ENCODE measurements at places on chromosomes 11 and 22.

GRCh38 chr11:69357458-69358397, 63.8 kb downstream of the MYEOV start:
- peak; percentile 8 for DNase-seq

DNA sequence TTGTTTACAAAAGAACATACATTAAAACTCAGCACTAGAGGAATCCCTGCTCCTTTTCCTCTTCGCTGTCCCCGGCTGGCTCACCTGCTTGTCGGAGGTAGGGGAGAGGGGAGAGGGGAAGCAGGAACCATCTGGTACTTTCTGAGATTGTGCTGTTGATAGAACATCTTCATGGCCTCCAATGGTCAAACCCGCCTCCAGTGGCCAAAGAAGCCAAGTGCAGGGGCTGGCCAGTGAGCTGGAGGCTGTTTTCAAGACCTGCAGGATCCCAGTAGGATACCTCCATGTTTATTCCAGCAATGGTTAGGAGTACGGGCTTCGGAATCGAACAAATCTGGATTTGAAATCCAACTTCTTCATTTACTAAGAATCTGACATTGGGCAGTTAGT, 92.6 kb downstream of the PKNOX2 start:
- no peak for DNase-seq

- peak; percentile 64 for DNase-seq
These were observed 189.5 kb downstream of the TBC1D22A start for GRCh38 chr22:46951973-46952372.

DNA sequence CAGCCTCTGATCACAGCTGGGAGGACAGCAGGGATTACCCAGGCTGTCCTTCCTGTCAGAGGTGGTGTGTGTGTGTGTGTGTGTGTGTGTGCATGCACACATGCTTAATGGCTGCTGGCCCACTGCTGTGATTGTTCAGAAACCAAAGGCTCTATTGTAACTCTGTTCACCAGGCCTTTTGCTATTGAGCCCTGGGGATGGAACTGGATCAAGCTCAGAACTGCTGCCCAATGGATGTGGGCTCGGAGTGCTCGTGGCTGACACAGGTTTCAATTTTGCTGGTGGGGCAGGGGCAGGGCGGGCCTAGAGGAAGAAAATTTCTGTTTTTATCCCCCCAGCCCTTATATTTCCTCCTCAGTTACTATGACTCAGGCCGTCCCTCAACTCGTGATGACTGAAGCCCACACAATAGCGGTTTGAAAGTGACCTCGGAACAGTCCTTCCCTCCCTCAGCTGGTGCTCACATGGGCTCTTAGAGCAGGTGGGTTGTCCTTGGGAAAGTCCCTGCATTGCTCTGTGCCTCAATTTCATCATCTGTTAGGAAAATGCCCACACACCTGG, 359.3 kb downstream of the TENM4 start:
- no peak for DNase-seq

GRCh38 chr22:49163960-49164690, 663.5 kb downstream of the BRD1 start:
- DNase-seq: no peak

DNA sequence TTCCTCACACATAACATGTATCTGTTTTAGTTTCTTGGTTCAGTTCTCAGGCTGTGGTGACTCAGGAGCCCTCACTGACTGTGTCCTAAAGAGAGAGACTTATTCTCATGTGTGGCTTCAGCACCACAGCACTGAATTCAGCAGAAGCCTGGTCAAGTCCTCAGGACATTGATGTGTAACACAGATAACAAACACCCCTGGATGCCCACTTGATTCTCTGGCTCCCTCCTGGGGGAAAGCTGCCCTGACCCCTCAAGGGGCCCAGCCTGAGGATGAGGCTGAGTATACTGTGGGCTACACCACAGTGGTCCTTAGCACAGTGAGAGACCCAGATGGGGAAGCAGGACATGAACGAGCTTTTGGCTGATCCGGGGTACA, 87.2 kb upstream of the VPREB1 start:
- DNase-seq: no peak

GRCh38 chr22:35191412-35191811, 65.9 kb upstream of the HMGXB4 start:
- no peak for DNase-seq

DNA sequence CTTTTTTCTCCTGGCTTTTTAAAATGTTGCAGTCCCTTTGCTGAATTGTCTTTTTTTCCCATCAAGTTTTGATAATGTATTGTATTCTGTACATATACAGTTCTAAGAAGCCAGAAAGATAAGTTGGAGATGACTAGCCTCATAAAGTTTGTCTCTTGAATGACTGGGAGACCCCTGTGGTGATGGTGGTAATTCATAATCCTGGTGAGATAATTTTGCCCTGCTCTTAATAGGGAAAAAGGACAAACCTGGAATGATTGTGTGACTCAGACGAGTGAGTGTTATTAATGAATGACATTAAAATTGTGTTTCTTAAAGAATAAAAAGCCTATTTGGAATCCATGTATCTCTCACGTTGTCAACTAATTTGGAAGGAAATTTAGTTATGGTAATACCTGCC, 1.2 kb downstream of the HIKESHI start:
- no peak for DNase-seq

GRCh38 chr22:31150615-31151014, 9.4 kb upstream of the RNF185 start:
- no peak for DNase-seq

GRCh38 chr22:19636696-19637407, 77.5 kb upstream of the SEPTIN5 start:
- no peak for DNase-seq

- no peak for DNase-seq
These were observed at the start of gene LRRC4C for GRCh38 chr11:41459465-41460401. LRRC4C (minus strand) TSS chr11:41459652.

DNA sequence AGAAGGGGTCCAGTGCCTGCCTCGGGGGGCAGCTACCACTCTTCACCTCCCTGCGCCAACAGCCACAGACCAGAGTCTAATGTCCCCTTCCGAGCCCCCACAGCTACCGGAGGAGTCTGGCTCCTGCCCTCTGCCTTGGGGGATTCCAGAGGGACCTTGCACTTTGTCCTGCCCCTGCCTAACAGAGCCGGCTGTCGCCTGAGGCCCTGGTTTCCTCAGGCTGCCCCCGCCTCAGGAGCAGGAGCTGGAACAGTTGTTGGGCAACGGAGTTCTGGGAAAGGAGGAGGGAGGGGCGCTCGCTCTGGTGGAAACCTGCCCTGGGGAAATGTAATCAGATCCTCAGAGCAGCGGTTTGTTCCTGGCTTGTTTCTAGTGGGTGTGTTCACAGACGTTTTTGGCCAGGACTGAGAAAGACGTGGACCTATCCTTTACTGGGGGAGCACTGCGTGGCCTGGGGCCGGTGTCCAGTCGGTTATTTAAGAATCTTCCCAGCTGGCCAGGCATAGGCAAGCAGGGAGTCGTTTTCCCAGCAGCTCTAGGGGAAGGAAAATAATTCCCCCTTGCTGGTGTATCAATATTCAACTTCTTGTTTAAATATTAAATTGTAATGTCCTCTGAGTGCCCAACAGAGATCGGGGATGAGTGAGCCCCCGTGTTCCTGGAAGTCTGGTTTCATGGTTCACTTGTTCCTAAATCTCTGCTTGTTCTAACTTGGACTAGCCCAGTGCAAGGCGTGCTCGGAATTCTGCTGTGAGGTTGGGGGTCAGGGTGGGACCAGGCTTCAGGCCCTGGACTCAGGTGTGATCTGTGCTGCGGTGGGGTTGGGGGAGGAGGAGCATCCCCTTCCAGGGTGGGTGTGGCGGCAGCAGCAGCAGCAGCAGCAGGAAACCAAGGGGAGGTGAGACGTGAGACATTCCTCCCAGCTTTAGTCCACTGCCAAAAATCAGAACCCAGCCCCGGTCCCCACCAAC, 32.1 kb downstream of the A4GALT start:
- peak; percentile 89 for DNase-seq

GRCh38 chr11:94948070-94948617, 25.2 kb downstream of the CWC15 start:
- no peak for DNase-seq

DNA sequence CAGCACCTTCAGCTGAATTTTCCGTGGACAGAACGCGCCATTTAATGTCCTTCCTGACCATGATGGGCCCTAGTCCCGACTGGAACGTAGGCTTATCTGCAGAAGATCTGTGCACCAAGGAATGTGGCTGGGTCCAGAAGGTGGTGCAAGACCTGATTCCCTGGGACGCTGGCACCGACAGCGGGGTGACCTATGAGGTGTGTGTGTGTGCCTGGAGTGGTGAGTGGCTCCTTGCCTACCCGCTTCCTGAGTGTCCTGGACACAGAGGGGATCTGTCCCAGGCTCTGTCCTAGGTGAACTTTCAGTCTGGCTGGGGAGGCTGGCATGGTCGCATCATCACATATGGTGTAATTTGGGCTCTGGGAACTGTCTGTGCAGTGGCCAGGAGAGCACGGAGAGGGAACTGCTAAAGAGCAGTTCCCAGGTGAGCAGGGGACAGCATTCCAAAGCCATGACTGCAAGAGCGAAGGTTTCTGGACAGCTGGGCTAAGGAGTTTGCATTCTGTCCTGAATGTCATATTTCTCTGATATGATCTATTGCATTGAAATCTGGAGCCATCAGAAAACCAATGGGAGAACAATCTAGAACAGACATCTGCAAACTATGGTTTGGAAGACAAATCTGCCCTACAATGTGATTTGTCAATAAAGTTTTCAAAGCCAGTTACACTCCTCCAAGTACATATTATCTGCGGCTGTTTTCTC, 104.3 kb downstream of the RRAS2 start:
- no peak for DNase-seq

DNA sequence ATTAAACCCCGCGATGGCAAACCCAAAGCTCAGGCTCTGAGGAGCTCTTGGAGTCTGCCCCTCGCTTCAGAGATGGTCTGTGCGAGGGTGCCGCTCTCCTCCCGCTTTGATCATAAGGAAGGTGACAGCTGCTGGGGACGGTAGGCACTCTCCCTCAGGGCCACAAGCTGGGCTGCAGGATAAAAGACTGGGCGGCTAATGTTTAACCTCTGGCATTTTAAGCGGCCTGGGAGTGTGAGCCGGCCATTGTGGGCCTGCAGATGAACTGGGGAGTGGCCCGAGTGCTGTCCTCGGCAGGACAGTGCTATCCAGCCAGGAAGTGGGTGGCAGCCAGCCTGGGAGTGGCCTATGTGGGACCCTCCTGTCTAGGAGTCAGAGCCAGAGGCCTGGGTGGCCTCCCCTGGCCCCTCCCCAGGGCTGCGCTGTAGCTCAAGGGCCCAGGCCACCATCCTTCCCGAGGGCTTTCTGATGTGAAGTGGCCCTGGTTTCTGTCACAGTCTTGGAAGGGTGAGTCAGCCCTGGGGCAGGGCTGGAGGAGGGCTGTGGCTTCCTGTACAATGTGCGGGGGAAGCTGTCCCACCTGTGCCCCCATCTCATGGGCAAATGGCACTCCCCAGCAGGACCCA, 58.7 kb upstream of the PRODH start:
- no peak for DNase-seq

DNA sequence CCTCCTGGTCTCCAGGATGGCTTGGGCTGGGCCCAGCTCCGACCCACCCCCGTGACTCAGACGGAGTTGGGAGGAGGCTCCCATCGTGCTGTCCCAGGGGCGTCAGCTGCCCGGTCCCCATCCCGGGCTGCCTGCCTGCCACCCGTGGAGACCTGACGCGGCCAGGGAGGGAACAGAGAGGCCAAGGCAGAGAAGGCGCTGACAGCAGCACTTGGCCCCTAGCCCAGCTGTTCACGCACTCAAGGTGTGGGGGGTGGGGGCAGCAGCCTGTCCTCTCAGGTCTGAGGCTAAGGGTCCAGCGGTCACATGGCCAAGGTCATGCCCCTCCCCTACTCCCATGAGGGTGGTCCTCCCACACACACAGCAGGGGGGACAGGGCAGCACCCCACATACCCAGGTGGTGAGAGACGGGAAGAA, 48.6 kb downstream of the ELFN2 start:
- DNase-seq: no peak

DNA sequence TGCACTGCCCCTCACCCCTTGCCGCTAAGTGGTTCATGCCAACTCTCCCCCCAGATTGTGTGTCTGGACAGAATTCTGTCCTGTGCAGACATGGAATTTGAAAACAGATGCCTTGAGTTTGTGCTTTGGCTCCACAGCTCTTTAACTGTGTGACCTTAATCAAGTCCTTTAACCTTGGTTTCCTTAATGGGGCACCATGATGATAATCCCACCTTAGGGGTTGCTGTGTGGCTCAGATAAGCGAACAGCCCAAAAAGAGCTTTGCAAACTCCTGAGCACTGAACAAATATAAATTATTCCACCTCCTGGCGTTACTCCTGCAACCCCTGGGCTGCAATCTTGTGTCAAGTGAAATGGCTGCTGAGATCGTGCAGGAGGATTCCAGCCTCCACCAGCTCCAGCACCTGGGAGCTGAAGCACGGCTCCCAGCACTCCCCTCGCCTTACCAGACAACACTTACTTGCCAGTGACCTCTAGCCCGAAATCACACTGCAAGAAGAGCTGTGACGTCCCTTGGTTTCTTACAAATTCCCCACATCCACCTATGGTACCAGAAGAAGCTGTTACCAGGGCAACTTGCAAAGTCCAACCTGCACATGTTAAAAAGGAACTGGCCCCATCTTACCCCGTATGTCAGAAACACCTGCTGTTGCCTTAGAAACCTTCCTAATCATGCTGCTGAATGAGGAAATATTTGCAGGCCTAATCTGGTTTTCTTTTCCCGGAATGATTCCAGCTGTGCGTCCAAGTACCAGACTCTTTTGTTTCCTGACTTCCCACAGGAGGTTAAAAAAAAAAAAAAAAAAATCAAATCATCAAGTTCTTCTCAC, 13.2 kb downstream of the VPS37C start:
- DNase-seq: no peak

GRCh38 chr11:22161489-22161888, 31.4 kb upstream of the ANO5 start:
- no peak for DNase-seq

DNA sequence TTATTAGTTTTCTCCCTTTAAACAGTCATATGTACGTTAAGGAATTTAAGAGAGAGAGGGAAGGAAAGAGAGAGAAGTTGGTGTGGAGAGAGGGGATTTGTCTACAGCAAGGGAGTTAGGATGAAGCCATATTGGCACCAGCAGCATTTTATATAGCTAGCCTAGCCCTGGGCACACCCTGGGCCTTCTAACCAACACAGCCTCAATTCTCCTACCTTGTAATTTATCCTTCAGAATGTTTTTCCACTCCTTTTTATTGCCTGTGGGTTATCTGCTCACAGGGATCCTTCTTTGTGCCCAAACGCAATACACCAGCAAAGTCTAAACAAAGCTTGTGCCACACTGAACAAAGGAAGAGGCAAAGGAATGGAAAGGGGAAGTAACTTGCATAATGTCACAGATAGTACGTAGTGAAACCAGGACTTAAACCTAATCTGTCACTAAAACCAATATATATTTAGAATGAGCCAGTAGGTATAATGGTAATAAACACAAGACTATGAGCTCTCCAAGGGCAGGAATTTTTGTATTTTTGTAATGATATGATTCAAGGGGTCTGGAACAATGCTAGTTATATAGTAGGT, 613.8 kb upstream of the TENM4 start:
- no peak for DNase-seq

Data from lower leg skin (tissue), 4 donors.